Stimulated activated CD4-positive, alpha-beta T cell treated with anti-CD3 and anti-CD28 coated beads, Interleukin-1b, Interleukin-23, amount 100 ng/mL, for 1 hour (primary cell): ENCODE measurements at places on chromosomes 7 and 10.

DNA sequence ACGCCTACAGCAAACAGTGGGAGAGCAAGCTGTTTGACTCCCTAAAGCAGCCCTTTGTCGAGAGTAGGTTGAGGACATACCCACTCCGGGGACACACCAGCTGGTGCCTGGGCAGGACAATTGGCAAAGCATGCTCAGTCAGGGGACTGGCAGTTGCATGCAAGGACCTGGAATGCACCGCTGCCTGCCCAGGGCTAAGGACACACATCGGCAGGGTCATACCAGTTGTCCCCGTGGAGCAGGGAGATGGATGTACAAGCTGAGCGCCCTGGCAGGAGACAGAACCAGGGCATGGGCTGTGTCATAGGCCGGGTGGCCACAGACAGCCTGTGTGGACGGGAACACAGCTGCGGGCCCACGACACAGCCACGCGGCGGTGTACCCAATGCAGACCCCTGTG is 18.3 kb upstream of the ELN start:
- DNase-seq = no peak

DNA sequence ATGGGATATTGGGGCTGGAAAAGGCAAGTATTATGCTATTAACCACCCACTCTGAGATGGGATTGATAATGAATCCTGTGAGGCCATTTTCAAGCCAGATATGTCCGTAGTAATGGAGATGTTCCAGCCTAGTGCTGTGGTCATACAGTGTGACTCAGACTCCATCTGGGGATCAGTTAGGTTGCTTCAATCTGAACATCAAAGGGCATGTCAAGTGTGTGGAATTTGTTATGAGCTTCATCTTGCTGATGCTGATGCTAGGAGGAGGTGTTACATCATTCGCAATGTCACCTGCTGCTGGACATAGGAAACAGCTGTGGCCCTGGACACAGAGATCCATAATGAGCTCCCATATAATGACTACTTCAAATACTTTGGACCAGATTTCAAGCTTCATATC is 144.7 kb downstream of the PLCE1 start:
- DNase-seq = no peak

- DNase-seq = no peak
These were observed 220 bp upstream of the ZKSCAN5 start for GRCh38 chr7:99504281-99504602.

- DNase-seq = no peak
These were observed 568.4 kb downstream of the TCERG1L start for GRCh38 chr10:130742941-130743675.

- no peak for DNase-seq
These were observed 39.6 kb upstream of the MET start for GRCh38 chr7:116632384-116632783.

DNA sequence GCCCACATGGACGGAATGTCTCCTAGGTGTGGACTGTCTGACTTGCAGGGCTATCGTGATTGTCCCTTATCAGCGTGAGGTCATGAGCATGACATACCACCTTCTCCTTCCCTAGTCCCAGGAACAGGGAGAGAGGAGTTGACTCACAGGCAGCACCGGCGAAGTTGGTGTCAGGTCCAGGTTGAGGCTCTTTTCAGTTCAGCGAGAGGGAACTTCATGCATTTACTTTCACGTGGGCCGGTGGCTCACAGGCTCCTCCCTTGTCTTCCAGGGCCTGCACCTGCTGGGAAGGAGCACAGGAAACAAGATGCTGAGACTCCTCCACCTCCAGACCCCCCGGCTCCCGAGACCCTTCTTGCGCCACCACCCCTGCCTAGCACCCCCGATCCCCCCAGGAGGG is 46.1 kb downstream of the PROSER2 start:
- DNase-seq = no peak

DNA sequence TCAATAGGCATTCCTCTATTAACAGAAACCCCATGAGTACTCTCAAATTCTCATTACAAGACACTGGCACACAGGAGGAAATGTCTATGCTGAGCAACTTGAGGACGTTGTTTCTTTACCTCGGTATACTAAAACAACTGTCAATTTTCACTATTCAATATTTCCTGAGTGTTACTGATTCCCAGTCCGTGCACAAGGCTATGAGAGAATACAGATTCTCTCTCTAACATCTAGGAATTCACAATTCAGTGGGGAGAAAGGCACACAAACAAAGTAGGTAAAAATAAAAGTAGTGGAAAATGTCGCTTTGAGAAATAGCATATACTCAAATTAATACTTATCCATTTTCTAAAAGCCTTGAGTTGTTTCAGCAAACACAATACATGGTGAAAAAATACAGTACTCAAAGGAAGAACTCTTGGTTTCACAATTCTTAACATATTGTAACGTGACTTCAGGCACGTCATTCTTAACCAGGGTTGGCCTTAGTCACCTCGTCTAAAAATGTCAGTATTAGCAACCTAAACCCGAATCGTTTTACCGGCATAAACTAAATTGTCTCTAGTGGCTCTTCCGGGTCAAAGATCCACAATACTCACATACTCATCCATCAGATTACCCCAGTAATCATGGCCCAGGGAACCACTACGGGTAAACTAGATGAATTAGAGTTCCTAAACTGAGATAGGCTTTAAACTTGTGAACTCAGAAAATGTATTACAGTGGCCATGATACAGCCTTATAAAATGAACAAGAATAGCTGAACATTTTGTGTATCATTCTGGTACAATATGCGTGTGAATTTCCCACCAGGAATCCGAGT is 1.5 kb downstream of the IPMK start:
- no peak for DNase-seq

DNA sequence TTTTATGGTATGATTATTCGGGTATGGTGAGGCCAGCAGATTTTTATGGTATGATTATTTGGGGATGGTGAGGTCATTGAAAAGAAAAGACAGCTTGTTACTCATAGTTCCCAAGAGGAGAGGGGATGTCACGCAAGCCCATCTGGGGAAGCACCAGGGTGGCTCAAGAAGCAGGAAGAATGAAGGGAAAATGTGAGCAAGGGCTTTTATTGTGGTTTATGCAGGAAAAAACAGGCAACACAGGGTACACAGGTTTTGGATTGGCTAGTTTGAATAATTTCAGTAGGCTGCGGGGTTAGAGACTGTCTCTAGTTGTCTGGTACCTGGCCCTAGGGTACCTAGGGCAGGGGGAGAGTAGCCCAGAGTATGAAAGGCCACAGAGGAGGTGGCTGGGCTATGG is 26.8 kb upstream of the DGKI start:
- DNase-seq = no peak

- DNase-seq = no peak
These were observed 308.1 kb upstream of the FZD8 start for GRCh38 chr10:35950226-35950625.
